ENCODE measurements at places on chromosomes 16 and 17. TPM values are rescaled to one million over a fixed set of nuclear protein-coding genes. Genes with fewer than 3 reads are reported as not detected.

DNA sequence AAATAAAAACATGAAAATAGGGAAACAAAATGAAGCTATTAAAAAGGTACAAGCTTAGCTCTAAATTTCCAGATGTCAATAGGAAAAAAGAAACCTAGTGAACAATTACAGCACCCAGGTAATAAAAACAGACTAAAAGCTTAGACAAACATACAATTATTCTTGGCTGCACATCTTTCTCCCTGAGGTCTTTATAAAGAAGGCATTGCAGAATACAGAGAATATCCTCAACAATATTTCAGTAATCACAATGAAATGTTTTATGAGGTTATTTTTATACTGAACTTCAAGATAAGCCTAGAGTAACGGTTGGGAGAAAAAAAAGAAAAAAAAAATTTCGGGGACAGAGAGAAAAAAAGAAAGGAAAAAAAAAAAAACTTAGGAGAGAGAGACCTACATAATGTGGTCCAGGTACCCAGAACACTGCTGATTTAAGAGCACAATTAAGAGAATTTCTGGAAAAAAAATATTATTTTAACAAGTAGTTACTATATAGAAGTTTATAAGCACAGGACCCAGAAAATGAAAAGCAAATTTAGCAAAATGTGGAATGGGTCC, 26.5 kb downstream of the KANSL1 start:
- no peak for DNase-seq

- no peak for DNase-seq
Observed at GRCh38 chr17:78589031-78589675, 12.0 kb upstream of the DNAH17 start.

DNA sequence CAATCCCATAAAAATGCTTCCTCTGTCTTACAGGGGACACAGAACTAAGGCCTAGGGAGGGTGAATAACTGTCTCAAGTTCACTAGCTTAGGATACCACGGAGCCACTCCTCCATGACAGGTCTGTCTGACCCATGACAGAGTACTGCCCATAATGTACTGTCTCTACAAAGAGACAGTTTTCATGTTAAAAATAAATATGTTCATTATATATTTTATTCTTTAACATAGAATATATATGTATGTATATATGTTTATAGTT, 28.3 kb upstream of the DYNLRB2 start:
- DNase-seq = no peak

GRCh38 chr17:22202702-22203101, 510.4 kb downstream of the KCNJ18 start:
- no peak for DNase-seq

- no peak for DNase-seq
Observed at GRCh38 chr16:59324462-59324861, 590.3 kb upstream of the GOT2 start.

- DNase-seq = no peak
Observed at GRCh38 chr16:1174477-1175357, 21.8 kb downstream of the CACNA1H start.

DNA sequence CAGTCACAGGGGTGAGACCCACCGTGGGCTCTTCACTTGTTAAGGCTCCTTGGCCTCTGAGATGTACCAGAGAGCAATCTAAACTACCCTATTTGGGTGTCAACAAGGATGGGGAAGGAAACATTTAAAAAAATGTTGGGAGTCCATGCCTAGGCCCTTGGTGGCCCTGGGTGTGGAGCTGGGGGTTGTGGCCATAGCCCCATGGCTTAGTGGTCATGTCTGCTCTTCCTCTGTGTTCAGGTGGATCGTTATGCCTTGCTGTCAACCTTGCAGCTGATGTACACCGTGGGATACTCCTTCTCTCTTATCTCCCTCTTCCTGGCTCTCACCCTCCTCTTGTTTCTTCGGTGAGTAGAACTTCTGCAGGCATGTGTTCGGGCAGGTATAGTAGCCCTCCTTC, 28.5 kb downstream of the GLP2R start:
- no peak for DNase-seq

- DNase-seq = no peak
Observed at GRCh38 chr17:5702951-5703510, 118.7 kb upstream of the NLRP1 start.

DNA sequence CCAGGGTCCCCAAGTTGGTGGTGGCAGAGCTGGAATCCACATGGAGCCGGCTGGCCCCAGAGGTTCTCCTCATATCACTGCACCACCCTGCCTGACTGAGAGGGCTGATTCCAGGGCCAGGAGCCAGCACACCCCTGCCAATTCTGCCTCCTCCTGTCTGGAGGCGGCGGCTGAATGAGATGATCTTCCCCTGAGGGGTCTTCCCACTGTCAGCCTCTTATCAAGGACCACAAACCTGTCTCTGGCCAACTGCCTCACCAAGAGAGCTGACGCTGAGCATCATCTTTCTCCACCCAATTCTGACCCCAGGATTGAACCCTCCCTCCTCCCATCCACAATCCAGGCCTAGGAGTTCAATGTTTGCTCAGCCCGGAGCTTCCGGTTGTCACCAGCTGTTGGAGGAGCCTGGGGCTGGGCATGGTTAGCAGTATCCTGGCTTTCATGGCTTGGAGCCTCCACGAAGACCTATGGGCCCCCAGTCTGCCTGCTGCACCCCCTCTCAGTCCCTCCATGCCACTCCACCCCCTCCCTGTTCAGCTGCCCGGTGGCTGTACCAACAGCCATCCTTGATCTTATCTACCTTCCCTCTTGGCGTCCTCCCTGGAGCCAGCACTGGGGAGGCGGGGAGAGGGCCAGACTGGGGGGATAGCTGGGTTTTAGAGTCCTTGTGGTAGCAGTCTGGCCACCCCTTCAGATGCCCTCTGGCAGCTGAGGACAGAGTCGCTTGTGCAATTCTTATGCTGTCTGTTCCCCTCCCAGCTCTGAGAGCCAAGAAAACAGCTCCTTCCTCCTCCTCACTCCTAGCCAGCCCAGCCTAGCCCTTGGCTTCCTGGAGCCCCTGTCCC, 25.6 kb downstream of the ABCC3 start:
- DNase-seq = no peak

GRCh38 chr16:31537362-31538242, 9.9 kb downstream of the AHSP start:
- DNase-seq = no peak

DNA sequence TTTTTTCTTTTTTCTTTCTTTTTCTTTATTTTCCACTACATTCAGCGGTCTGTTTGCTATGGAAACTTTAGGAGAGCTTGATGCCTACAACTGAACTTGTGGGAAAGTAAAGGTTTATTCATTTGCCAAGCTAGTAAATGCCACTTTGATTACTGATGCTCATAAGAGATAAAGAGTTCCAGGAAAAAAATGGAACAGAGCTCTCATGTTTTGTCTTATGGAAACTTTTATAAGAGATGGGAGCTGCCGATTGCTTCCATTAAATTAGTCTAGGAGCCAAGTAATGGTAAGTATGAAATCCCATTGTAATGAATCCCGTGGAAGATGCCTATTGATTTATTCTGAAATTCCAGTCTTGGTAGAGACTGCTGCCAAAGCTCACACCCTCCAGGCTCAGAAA, 7.1 kb downstream of the ANKFN1 start:
- DNase-seq = no peak

DNA sequence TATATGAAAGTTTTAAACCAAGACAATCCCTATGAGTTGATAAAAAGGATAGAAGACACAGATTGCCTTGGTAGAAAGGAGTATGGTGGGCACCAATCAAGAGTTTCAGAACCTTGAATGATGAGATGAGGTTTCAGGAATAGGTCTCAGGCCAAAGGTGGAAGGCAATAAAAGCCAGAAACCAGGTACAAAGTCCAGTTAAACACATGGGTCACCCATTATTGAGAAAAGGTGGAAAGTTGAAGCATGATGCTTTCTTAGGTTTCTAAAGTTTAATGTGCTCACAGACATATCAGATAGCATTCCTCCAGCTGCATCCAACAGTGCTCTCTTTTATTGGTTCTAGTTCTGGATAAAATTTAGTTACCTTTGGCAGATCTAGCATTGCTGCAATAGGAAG, 950.8 kb upstream of the SOX9 start:
- no peak for DNase-seq

GRCh38 chr16:80654094-80654862, 113.5 kb downstream of the DYNLRB2 start:
- DNase-seq = no peak

GRCh38 chr17:67390006-67390645, 13.0 kb downstream of the PITPNC1 start:
- DNase-seq = no peak

DNA sequence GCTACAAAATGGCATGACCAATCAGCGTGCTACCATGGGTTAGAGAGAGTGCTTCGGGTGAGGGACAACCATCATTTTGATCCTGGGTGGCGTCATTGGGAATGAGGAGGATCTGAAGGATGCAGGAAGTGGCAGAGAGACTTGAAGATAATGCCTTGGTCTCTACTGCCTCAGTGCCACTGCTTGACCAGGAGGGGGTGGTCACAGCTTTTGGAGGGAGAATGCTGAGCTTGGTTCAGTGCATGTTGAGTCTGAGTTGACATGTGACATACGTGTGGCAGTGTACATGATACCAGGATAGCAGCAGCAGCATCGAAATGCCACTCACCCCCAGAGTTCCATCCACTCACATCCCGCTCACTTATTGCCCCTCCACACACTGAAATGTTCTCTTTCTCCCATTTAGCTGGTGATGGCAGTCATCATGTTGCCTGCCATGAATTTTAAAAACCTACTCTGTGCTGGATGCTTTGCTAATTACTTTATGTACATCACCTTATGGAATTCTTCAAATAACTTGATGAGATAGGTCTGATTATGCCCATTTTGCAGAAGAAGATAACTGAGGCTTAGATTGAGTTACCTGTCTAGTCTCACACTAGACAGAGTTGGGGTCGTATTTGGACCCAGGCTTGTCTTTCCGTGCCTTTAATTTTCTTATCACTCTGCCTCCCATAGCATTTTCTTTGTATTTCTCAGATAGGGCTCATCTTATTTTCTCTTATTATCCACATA, 36.7 kb downstream of the ARSG start:
- no peak for DNase-seq

DNA sequence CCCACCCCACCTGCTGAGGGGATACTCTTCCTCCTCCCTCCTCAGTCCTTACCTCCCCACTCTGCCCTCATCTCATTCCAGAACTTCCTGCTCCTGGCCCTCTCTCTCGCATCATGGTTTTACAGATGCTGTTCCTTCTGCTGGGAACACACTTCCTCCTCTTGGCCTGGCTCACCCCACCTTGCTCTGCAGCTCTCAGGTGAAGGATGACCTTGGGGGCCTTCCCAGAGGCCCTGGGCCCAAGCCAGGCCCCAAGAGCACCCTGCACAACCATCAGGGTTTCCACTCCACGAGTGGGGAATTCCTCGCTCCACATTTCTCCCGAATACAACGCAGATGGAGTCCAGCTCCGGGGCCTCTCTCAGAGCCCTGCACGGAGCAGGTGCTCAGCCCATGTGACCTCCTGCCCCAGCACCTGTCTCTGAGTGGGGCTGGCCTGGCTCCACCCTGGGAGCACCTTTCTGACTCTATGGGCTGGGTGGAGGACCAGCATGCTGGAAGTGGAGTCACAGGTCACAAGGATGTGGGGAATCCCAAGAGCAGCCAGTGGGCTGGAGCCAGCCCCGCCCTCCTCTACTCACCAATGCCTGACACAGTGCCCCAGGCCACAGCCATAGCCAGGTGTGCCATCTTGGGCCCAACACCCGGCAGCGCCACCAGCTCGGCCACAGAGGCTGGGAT, 4.5 kb downstream of the NTHL1 start:
- DNase-seq = no peak

DNA sequence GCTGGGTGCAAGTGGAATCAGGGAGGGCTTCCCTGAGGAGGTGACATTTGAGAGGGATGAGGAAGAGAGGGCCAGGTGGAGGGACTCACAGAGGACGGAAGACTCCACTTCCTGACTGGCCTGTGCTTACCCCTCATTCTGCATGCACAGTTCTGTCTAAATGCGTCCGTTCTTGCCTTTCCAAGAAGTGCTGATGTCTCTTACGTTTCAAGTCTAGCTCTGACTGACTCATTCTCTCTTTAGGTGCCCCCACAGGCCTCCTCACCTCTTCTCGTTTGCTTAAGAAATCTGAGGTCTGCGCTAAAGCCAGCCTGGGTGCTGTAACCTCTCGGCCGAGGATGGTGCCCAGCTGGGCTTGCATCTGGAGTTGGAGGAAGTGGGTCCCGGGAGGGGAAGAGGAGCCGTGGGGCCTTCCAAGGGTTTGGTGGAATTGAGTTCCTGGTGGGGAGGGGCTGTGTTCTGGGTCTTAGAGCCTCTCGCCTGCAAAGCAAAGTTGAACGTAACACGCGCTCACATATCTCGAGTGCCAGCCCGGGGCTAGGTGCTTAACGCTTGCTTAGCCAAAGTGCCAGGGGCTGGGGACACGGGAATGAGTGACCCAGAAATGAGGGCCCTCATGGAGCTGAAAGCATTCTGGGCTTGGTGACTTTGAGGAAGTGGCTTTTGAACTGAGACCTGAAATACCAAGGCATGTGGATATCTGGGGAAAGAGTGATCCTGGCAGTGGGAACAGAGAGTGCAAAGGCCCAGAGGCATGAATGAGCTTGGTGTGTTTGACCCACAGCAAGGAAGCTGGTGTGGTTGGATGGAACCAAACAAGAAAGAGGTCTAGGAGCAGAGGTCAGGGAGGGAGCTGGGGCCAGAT, 4.8 kb downstream of the IL4R start:
- DNase-seq = peak; percentile 23

DNA sequence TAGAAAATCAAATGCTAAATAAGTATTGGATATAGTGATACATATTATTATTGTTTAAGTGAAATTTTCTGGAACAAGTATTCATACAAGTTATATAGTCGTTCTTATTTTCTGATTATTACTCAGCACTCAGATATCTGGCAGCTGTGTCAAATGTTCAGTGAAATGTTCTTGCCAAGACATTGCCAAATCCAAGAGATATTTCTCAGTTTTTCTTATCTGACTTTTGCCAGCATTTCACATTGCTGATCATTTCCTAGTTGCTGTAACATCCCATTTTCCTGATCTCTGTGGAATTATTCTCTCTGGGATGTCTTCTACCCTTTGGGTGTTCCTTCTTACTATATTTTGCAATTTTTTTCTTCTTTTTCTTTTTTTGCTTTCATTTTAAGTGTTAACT, 262.3 kb downstream of the KIF2B start:
- DNase-seq = no peak

- no peak for DNase-seq
Observed at GRCh38 chr16:20799599-20799998, 6.7 kb downstream of the ERI2 start.

DNA sequence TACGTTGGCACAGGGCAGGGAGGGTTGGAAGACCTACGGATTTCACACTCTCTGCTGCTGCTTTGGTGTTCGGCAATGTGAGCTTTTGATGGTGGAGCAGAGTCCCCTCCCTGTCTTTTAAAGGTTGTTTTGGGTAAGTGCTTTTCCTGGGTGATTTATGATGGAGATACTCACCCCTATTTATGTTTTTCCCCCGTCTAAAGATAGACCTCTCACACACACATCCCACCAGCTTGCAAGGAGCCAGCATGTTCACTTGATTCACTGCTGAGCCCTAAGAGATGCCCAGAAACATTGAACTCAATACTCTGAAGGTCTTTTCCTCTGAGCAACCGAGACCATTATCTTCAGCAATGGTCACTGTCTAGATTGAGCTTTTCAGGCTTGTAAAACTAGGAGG, 8.3 kb downstream of the RBFOX1 start:
- DNase-seq = no peak

GRCh38 chr16:30060346-30060745, 5.2 kb upstream of the ALDOA start:
- DNase-seq = no peak

The CCL2 gene
- total RNA-seq = 30.3 TPM

The IRX5 gene
- 0.49 TPM for total RNA-seq

The CHST6 gene
- not detected for total RNA-seq

The FZD2 gene
- total RNA-seq = 4.4 TPM

The STAC2 gene
- 0.59 TPM for total RNA-seq

The BRICD5 gene
- 1.7 TPM for total RNA-seq

The ATP1B2 gene
- total RNA-seq = 6.6 TPM

The SOCS3 gene
- 27.4 TPM for total RNA-seq

The KIF2B gene
- total RNA-seq = not detected

The CHRNE gene
- total RNA-seq = not detected
